ENCODE measurements at places on chromosomes 2 and 18. TPM values are rescaled to one million over a fixed set of nuclear protein-coding genes. Genes with fewer than 3 reads are reported as not detected.

DNA sequence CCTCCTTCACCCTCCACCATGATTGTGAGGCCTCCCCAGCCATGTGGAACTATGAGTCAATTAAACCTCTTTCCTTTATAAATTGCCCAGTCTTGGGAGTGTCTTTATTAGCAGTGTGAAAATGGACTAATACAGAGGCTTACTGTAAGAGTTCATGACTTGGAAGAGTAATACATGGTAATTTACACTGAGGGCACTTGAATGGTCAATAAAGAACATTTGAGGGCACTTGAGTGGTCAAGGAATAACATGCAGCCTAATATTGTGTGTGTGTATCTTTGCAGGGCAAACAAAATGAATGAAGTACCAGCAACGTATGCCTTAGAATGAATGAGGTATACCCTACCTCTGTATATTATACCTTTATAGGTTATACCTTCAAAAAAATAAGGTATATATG lies 190.4 kb upstream of the SOX11 start:
- no peak overlapping the region for H3K27ac ChIP-seq
- H3K36me3 ChIP-seq, result no peaks in the 10 kb centered on the region
- no peaks in the 10 kb centered on the region for H3K27me3 ChIP-seq
- no peak for DNase-seq

DNA sequence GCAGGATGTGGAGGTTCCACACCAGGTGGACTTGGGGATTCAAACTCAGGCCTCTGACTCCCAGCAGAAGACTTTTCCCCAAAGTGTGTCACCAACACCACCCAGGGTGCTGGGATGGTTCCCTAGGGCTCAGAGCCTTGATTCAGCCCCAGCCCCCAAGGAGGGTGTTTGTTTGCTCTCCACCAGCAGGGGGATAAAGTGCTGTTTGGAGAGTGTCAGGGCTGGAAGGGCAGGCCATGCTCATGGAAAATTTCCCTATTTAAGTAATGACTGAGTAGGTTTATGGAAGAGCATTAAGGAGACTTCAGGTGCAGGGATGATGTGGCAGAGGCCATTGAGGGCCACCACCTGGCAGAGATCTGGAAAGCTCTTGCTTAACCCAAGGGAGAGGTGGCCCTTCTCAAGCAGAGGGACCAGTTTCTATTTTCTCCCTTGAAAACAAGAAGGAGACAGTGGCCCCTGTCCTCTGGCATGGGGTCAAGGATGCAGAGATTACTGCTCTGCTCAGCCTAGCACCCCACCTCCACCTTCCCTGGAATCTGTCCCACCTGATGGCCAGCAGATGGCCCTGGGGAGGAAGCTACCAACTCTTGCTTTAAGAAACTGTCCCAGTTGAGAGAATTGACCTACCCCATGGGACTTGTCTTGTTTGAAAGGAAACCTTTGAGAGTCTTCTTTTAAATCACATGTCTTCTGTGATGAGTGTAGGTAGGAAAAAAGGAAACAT lies 122.1 kb downstream of the ACOXL start:
- H3K4me1 ChIP-seq, result peaks cover 23% of the 10 kb centered on the region
- peaks cover 3% of the 10 kb centered on the region for H3K27me3 ChIP-seq

The LIMS3 gene
- total RNA-seq, result 1.2 TPM

GRCh38 chr18:75139226-75139911 lies 69.6 kb downstream of the PTGR3 start:
- no peak for DNase-seq
- H3K27me3 ChIP-seq, result peaks cover 3% of the 10 kb centered on the region
- no peaks in the 10 kb centered on the region for H3K4me1 ChIP-seq
- H3K4me3 ChIP-seq, result no peak overlapping the region

- DNase-seq, result no peak
- H3K27ac ChIP-seq, result no peak overlapping the region
- no peak overlapping the region for H3K4me3 ChIP-seq
- peaks cover 3% of the 10 kb centered on the region for H3K4me1 ChIP-seq
- peaks cover 5% of the 10 kb centered on the region for H3K36me3 ChIP-seq
- H3K27me3 ChIP-seq, result no peaks in the 10 kb centered on the region
Observed at GRCh38 chr2:135792401-135793150, 44.4 kb downstream of the LCT start.
